Activated gamma-delta T cell treated with anti-CD3 and anti-CD28 coated beads, Interleukin-2, amount 50 U/mL, for 16 hours (primary cell): ENCODE measurements at places on chromosomes 4 and X.

- DNase-seq: no peak
Observed at GRCh38 chr4:5504486-5504885, 203.9 kb downstream of the EVC2 start.

DNA sequence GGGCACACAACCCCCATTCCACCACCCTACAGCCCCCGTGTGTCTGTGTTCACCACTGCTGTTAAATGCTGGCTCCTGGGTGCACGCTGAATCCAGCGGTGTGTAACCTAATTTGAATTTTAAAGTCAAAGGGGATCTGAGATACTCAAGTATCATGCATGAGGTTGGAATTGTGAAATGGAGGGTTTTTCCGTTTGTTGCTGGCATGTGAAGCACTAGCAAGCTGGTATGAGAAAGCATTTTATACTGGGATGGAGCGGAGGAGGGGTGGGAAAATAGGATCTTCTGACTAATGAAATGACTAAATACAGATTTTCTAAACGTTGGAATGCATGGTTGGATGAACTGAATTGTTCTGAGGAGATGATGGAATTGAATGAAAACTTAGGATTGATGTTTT is 36.9 kb upstream of the FAT1 start:
- no peak for DNase-seq

- no peak for DNase-seq
Observed at GRCh38 chrX:41758401-41758800, 34.4 kb downstream of the GPR82 start.

DNA sequence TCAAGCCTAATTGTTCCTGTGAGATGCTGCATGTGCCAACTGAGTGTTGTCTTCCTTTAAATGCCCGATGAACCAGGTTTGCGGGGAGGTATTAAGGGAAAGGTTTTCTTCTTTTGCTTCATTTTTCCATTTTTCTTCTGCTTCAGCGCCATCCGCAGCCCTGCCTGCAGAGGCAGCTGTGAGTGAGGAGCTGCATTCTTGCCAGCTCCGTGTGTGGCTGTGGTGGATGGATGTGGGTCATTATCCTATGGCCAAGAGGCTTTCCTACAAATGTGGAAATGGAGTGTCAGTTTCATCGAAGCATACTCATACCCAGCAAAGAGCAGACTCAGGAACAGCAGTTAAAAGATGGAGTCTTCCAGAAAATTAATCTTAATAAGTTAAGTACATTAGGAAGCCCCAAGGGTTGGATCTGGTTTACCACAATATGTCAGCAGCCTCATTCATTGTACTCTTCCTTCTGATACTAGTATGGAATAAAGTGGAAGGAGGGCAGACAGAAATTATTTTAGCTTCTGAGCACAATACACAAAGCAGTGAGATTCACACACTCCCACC is 37.6 kb downstream of the TNIP3 start:
- DNase-seq: no peak

DNA sequence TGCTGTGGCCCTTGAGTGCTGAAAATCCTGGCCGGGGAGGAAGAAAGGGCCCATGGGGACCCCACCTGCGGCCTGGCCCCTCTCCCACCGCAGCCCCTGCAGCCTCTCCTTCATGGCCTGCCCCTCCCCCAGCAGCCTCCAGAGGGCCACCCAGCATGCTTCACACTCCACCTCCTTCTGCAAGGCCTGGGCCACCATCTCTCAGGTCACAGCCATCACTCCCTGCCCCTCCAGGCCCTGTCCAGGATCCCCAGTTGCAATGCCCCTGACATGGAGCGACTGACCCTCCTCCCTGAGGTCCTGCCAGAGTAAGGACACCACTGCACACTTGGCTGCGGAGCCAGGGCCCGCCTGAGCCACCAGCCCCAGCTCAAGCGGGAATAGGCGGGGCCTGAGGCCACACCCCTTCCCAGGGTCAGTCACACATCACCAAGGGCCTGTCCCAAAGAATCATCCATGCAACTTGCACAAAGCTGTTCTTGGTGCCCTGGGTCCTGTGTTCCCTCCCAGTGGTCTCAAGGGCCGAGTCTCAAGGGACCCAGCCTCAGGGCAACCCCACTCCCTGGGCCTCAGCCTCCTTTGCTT is 32.9 kb downstream of the CCNQ start:
- no peak for DNase-seq

DNA sequence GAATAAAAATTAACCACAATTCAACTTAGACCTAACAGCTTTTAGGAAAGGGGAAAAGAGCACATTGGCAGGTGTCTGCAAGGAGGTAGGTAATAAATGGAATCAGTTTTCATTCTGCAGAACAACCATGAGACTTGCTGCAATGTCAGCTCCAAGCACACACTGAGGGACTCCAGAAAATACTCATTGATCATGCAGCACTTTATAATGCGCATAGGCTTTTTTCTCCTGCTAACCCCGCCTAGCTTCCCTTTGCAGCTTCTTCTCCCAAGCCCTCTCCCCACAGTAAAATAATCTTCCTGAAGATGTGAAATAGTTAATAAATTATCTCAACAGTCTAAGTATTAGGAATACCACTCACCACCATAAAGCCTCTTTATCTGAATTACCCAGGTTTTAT is 36.9 kb downstream of the ANKRD17 start:
- no peak for DNase-seq

- no peak for DNase-seq
Observed at GRCh38 chr4:849478-850175, 23.7 kb upstream of the CPLX1 start.

DNA sequence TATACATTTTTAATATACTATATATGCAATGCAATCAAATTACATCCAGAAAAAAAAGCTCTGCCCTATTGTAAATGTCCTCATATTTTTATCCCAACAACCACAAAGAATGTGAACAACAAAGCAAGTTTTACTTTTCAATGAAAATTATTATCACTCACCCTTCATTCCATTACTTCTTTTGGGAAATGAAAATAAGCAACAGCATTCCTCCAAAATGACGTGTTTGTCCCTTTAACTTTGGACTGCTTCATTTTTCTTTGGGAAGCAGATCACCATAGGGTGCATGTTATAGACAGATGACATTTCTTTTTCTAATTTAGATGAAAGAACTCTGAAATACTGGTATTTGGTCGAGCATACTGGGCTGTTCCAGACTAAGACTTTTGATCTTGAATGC is 667.1 kb upstream of the BOD1L1 start:
- no peak for DNase-seq

DNA sequence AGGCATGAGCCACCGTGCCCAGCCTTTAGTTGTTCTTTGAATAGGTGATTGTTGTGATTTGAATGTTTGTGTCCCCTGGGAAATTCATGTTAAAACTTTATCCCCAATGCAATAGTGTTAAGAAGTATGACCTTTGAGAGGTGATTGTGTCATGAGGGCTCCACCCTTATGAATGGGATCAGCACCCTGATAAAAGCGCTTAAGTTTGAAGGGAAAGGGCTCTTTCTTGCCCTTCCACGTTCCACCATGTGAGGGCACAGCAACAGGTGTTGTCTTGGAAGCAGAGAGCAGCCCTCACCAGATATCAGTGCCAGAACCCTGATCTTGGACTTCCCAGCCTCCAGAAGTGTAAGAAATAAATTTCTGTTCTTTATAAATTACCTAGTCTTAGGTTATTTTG is 33.7 kb upstream of the RP2 start:
- no peak for DNase-seq

- no peak for DNase-seq
Observed at GRCh38 chr4:112593438-112594133, 43.1 kb downstream of the ZGRF1 start.

- DNase-seq: no peak
Observed at GRCh38 chrX:78029663-78030062, 60.2 kb upstream of the PGAM4 start.

DNA sequence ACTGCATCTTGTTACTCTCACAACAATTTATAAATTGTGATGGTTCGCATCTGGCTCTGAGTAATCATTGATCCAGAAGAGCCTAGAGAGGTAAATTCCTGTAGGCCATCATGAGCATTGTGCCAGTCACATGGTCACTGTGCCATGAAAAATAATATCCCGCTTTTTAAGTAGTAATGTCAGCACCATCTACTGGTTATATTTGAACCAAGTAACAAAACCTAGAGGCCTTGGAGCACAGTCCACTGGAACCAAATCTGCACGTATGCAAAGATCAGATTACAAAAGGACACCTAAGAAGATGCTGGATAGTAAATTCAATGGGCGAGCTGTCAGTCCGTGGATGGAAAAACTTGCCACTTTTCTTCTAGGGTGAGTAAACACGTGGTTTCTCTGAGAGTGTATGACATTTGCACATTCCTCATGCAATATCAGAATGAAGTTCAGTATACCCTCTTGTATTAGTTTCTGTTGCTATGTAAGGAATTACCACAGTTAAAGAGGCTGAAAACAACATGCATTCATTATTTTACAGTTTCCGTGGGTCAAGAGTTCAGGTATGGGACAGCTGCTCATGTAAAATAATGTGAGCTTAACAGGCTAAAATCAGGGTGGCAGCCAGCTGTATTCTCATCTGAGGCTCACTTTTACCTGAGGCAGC is 26.8 kb downstream of the FAM114A1 start:
- DNase-seq: no peak

GRCh38 chr4:108141213-108141950 is 27.4 kb downstream of the LEF1 start:
- DNase-seq: no peak

DNA sequence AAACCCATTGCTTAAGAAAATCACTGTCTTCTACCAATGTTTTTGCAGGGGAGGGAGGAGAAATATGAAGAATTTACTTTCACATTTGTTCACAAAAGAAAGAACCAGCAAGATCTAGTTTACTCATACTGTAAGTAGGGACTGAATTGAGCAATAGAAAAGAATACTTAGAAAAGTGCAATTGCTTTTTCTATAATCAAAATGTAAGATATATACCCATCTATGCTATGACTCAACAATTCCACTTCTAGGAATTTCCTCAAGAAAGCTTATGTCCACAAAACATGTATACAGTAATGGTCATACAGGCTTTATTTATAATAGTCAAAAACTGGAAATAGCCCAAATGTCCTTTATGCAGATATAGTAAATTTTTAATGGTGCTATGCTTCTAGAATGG is 196.4 kb downstream of the LRBA start:
- no peak for DNase-seq

GRCh38 chr4:121177246-121178137 is 13.4 kb upstream of the TNIP3 start:
- no peak for DNase-seq

DNA sequence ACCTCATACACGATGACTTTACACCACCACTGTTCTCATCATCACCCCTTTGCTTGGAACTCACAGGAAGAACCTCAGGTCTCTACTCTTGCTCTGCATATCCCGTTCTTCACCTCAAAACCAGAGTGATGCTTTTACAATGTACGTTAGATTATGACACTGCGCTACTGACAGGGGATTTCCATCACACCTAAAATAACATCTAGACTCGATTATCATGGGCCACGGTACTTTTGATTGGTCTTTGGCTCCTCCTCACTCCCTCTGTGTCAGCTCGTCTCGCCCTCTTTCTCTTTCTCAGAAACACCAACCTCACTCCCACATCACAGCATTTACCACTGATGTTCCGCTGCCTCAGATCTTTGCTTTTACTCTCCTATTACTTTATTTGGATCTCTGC is 172.4 kb downstream of the TLL1 start:
- DNase-seq: no peak

- DNase-seq: no peak
Observed at GRCh38 chrX:69469975-69470374, 34.2 kb upstream of the NALF2 start.

DNA sequence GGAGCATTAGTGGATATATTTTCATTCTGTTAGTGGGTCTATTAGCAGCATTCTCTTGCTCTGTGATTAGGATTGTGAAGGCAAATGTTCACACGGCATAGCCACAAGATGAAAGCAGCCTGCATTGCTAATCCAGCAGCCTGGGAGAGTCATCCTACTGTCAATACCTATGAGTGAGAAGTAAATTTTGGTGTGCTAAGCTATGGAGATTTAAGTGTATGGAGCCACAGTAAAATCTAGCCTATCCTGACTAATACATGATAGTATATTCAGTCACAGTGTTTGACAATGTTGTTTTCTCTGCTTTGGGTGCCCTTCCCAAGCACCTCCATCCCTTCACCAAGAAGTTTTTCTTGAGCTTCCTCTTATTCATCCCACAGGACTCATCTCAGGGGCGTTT is 47.2 kb upstream of the TMPRSS11F start:
- DNase-seq: no peak

DNA sequence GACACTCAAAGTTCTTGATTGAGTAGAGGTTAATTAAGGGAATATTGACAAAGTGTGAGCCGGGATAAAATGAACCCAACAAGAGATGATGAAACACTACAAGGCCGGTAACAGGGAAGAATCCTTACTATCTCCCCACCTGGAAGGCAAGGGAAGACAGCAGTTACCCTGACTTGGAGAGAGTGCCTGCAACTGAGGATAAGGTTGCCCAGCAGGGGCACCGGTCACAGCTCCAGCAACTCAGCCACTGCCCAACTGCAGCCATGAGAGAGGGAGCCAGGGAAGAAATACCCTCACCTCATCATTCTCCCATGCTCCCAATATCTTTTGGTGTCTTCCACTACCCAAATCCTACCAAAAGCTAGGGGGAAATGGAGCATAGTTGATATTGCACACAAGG is 212.7 kb downstream of the KCTD8 start:
- no peak for DNase-seq

DNA sequence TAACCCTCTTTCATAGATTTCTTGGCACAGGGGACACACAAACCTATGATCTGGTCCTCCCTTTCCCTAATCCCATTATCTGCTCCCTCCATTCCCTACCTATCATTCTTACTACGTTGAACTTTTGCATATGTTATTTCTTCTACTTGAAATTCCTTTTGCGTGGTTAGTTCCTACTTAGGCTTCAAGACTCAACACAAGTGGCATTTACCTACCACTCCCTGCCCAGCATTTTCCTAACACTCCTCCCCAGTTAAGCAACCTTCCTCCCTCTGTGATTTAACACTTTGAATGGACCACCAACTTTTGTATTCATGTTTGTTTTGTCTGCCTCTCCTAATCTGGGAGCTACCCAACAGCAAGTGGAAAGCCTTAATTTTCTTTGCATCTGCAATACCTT is 1113.7 kb downstream of the STIM2 start:
- no peak for DNase-seq

- no peak for DNase-seq
Observed at GRCh38 chr4:175385797-175386196, 426.3 kb downstream of the GPM6A start.

- no peak for DNase-seq
Observed at GRCh38 chr4:8549352-8549931, 30.8 kb upstream of the GPR78 start.

GRCh38 chr4:146371812-146372211 is 149.9 kb downstream of the SLC10A7 start:
- DNase-seq: no peak

- DNase-seq: no peak
Observed at GRCh38 chr4:38387348-38387747, 276.7 kb upstream of the KLF3 start.

GRCh38 chr4:124749421-124749820 is 36.9 kb upstream of the ANKRD50 start:
- no peak for DNase-seq

GRCh38 chr4:68581383-68582338 is 5.5 kb upstream of the UGT2B17 start:
- no peak for DNase-seq
